ENCODE measurements at places on chromosomes 5 and 9. TPM values are rescaled to one million over a fixed set of nuclear protein-coding genes. Genes with fewer than 3 reads are reported as not detected.

- no peaks in the 10 kb centered on the region for H3K36me3 ChIP-seq
- no peak overlapping the region for H3K4me3 ChIP-seq
- DNase-seq = no peak
- H3K27me3 ChIP-seq = peaks cover 3% of the 10 kb centered on the region
- no peak overlapping the region for H3K27ac ChIP-seq
These were observed 37.4 kb downstream of the SNX30 start for GRCh38 chr9:112787978-112788377.

The FAM221B gene
- total RNA-seq = not detected

The SAXO1 gene
- total RNA-seq = 0.37 TPM

The PCDHB12 gene
- total RNA-seq = 14.4 TPM

The OR1Q1 gene
- total RNA-seq = not detected

The MARCHF11 gene
- 1.5 TPM for total RNA-seq

GRCh38 chr5:42985129-42986037 is 54.7 kb downstream of the ANXA2R start:
- peaks cover 34% of the 10 kb centered on the region for H3K36me3 ChIP-seq

The OR13C2 gene
- not detected for total RNA-seq

The TMEM203 gene
- 36.5 TPM for total RNA-seq

GRCh38 chr5:138724470-138725146 is 28.6 kb upstream of the CTNNA1 start:
- peak overlapping the region; percentile 69 for H3K4me3 ChIP-seq
- peaks cover 46% of the 10 kb centered on the region for H3K4me1 ChIP-seq
- peak overlapping the region; percentile 100 for H3K27ac ChIP-seq
- no peaks in the 10 kb centered on the region for H3K36me3 ChIP-seq

- no peak for DNase-seq
- no peak overlapping the region for H3K4me3 ChIP-seq
- H3K4me1 ChIP-seq = peaks cover 30% of the 10 kb centered on the region
- no peaks in the 10 kb centered on the region for H3K36me3 ChIP-seq
- H3K27me3 ChIP-seq = peaks cover 15% of the 10 kb centered on the region
These were observed 16.5 kb upstream of the CXXC5 start for GRCh38 chr5:139631520-139632165.

- no peaks in the 10 kb centered on the region for H3K27me3 ChIP-seq
These were observed 125.9 kb downstream of the CEP120 start for GRCh38 chr5:123297198-123297831.

GRCh38 chr9:137445930-137446431 is 4.8 kb upstream of the ENTPD8 start:
- peak; percentile 15 for DNase-seq
- H3K27me3 ChIP-seq = peaks cover 2% of the 10 kb centered on the region
- no peak overlapping the region for H3K4me3 ChIP-seq
- H3K4me1 ChIP-seq = peaks cover 6% of the 10 kb centered on the region

The CNTFR gene
- 170 TPM for total RNA-seq

- peaks cover 9% of the 10 kb centered on the region for H3K27me3 ChIP-seq
- no peaks in the 10 kb centered on the region for H3K36me3 ChIP-seq
- peak overlapping the region; percentile 79 for H3K27ac ChIP-seq
- peaks cover 10% of the 10 kb centered on the region for H3K4me1 ChIP-seq
- DNase-seq = no peak
These were observed 1.2 kb downstream of the JAK2 start for GRCh38 chr9:4986296-4986695.

DNA sequence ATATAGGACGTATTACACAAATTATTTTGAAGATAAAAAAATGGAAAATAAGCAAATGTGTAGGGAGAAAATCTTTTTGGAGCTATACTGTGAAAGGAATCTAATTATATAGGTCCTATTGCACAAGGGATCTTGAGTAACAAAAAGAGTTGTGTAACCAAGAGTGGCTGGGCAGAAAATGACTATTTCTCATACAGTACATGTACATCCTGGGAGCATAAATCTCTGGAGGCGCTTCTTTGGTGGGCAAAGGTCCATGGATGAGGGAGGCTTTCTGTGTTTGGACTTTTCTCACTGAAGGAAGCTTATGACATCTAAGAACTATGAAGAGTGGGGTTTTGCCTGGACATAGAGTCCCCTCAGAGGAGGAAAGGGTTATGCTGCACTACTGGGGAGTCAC is 29.8 kb downstream of the ANKS6 start:
- peaks cover 3% of the 10 kb centered on the region for H3K27me3 ChIP-seq
- no peak for DNase-seq
- H3K4me1 ChIP-seq = peaks cover 2% of the 10 kb centered on the region
- no peak overlapping the region for H3K4me3 ChIP-seq

The NEUROG1 gene
- 222 TPM for total RNA-seq

The PDE8B gene
- total RNA-seq = 1.1 TPM

DNA sequence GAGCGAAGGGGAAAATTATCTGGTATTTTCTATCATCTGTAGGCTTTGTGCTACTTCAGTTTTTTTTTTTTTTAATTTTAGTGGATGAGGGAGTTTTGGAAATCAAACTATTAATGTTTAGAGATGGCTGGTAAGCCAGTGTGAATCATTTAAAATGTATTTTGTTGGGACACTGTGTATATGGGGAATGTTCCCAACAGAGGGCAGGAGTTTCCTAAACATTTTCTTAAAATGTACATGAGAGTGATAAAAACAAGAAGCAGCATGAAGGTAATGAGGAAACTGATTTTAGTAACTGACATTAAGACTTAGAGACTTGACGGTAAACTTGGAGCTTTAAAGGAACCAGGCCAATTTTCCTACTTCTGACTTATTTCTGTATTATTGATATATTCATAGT is 68.2 kb upstream of the ITGA2 start:
- H3K27ac ChIP-seq = no peak overlapping the region
- H3K4me3 ChIP-seq = no peak overlapping the region
- H3K36me3 ChIP-seq = no peaks in the 10 kb centered on the region
- no peaks in the 10 kb centered on the region for H3K27me3 ChIP-seq
- DNase-seq = no peak
- H3K4me1 ChIP-seq = no peaks in the 10 kb centered on the region

- no peaks in the 10 kb centered on the region for H3K36me3 ChIP-seq
- DNase-seq = no peak
- H3K4me1 ChIP-seq = no peaks in the 10 kb centered on the region
- no peak overlapping the region for H3K27ac ChIP-seq
- H3K4me3 ChIP-seq = no peak overlapping the region
- H3K27me3 ChIP-seq = no peaks in the 10 kb centered on the region
These were observed 1748.7 kb downstream of the EFNA5 start for GRCh38 chr5:105922080-105922479.

DNA sequence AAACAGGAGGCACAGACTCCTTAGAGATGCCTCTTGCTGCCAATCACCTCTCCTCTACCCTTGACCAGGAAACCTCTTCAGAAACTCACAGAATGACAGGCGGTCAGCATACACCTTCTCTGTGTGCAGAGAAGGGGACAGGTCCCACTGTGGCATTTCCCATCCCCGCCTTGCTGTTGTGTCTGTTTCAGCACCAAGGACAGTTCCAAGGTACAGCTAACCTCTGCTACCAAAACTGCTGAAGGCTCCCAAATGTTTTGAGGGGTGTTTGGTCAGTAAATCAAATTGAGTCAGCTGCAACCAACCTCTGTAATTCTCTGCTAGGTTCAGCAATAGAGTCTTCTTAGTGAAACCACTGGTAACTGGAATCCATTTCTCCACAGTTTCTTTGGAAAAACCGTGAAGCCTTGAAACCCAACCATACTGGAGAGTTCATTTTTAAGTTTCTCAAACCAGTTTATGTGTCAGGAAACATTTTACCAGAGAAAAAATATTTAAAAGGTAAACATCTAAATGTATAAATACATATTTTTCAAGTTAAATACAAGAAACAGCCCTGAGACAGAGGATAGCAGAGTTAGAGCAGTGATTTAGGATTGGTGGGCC is 122.0 kb downstream of the DRD1 start:
- DNase-seq = no peak
- peaks cover 2% of the 10 kb centered on the region for H3K27me3 ChIP-seq
- no peaks in the 10 kb centered on the region for H3K4me1 ChIP-seq
- H3K36me3 ChIP-seq = no peaks in the 10 kb centered on the region

GRCh38 chr9:136105398-136106135 is 10.5 kb upstream of the NACC2 start:
- no peak for DNase-seq
- H3K27ac ChIP-seq = peak overlapping the region; percentile 85
- peaks cover 23% of the 10 kb centered on the region for H3K4me1 ChIP-seq
- peak overlapping the region; percentile 32 for H3K4me3 ChIP-seq

DNA sequence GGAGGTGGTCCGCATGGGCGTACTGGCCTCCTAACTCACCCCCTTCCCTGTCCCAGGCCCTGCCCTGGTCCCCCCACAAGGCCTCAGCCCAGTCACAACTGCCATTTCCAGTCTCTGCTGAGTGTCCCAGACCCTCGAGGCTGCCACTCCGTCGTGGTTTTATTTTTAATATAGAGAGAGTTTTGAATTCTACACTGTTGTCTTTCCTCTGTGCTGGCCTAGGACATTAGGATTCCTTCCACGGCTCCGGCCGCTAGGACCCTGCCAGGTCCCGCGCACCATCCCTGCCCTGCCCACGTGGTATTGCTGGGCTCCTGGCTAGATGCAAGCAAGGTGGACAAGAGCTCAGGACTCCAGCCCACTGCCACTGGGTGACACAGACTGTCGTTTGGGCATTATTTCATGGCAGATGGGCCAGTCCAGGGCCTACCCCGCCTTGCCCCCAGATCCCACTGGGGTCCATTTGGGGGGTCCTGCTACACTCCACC is 53.3 kb downstream of the SAR1B start:
- H3K36me3 ChIP-seq = no peaks in the 10 kb centered on the region
- no peak overlapping the region for H3K27ac ChIP-seq
- no peak overlapping the region for H3K4me3 ChIP-seq
- peaks cover 5% of the 10 kb centered on the region for H3K27me3 ChIP-seq
- DNase-seq = no peak

DNA sequence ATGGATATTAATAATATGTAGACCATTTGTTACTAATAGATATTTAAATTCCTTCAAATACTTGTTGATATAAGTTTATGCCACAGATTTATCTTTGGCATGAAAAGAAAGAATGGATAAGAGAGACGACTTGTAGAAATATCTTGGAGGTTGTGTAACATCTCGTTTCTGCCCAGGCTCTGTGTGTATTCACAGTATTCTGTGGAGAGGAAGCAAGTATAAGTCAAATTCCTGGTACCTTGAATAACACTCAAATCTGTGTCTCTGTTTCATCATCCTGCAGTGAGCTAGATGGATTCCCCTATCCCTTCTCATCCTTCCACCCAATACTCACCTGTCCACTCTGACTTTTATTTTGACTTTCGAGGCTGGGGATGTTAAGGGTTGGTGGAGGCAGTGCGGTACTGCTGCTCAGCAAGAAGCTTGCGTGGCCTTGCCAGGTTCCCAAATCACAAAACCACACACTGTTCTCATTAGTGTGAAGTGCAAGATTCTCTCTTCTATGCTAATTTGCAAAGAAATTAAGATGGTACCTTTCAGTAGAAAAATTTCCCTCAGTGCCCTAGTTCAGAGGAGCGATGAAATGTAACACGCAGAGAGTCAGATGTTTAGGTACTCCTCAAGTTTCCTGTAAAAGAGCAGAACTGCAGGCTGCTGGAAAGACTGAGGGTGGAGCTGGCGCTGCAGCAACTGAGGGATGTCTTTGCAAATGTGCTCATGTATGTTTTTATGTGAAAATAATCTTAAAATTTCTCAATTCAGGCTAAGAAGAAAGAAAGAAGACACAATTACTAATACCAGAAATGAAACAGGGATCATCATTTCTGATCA is 42.6 kb upstream of the ANKRD18A start:
- H3K36me3 ChIP-seq = no peaks in the 10 kb centered on the region
- no peaks in the 10 kb centered on the region for H3K27me3 ChIP-seq
- no peak overlapping the region for H3K27ac ChIP-seq

DNA sequence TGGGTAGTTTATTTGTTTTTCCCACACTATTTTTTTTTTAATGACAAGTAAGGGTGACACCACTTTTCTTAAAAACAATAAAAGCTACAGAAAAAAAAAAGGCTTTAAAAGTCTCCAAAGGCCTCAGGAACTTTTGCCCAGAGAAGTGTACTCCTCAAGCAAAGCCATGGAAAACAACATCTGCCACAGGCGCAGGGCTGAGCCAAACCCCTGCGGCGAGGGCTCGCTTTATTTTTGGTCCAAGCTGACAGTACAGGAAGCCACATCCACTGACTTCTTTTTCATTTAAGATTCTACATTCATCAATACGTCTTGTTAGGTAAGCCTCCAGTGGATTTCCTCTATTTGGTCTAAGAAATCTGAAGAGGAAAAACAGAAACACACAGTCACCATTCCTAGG is 51.9 kb upstream of the IFNK start:
- no peaks in the 10 kb centered on the region for H3K36me3 ChIP-seq
- H3K4me1 ChIP-seq = peaks cover 15% of the 10 kb centered on the region
- no peak for DNase-seq
- H3K4me3 ChIP-seq = no peak overlapping the region
- no peaks in the 10 kb centered on the region for H3K27me3 ChIP-seq

- peaks cover 4% of the 10 kb centered on the region for H3K27me3 ChIP-seq
- no peak overlapping the region for H3K27ac ChIP-seq
- no peaks in the 10 kb centered on the region for H3K4me1 ChIP-seq
- peaks cover 8% of the 10 kb centered on the region for H3K36me3 ChIP-seq
These were observed 149.1 kb downstream of the ATP10B start for GRCh38 chr5:160702934-160703333.

DNA sequence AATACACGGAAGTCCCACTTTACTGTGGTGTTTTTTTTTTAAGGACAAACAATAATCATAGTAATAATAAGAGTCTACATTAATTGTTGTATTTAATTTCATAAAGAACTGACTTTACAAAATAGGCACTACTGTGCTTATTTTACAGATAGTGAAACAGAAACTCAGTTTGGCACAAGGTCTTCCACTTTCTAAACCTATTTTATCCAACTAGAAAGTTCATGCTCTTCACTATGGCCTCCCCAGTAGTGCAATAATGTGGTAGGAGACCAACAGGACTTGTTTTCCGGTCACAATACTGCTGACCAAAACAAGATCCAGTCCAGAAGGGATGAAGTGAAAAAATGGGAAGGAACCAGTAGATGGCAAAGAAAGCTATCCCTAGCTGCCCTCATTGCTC is 531.6 kb downstream of the CAAP1 start:
- no peaks in the 10 kb centered on the region for H3K27me3 ChIP-seq
- no peaks in the 10 kb centered on the region for H3K4me1 ChIP-seq
- no peak overlapping the region for H3K4me3 ChIP-seq
- no peak overlapping the region for H3K27ac ChIP-seq
- no peaks in the 10 kb centered on the region for H3K36me3 ChIP-seq

DNA sequence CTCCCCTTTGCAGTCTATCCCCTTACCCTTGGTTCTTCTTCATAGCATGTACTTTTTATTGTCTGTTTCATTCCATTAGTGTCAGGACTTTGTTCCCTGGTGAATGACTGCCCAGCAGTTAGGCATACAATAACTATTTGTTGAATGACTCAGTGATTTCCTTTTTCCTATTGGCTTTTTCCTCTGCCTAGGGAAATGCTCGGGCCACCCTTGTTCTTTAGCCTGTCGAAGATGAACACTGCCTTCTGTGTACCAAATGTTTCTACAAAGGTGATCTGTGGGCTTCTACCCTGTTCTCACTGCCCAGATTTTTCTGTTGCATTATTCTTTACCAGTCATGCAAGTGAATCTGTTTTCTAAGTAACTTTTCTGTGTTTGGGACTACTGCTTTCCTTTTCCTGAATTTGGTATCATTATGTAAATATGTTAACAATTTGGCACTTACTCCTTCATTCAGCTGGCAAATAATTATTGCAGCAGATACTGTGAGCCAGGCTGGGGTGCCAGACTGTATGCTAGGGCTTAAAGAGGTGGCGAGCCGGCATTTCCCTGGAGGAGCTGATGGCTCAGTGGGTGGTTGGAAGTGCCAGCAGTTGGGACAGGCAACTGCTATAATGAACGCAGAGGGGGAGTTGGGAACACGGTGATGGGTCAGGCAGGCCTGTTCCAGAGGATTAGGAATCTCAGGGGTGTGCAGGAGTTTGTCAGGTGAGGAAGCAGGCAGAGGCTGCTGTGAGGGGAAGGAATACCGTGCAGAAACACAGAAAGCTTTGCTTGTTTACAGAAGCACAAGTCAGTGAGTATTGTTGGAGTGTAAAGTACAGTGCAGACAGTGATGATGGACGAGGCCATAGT is 30.6 kb downstream of the KDM4C start:
- peak overlapping the region; percentile 83 for H3K27ac ChIP-seq
- no peak for DNase-seq
- H3K4me3 ChIP-seq = no peak overlapping the region

All from glutamatergic neuron (in vitro differentiated cells).